ENCODE measurements at places on chromosomes 12 and 14.

GRCh38 chr14:88590173-88590572, 27.3 kb downstream of the ZC3H14 start:
- no peak for DNase-seq

- DNase-seq = no peak
These were observed 291.1 kb downstream of the SYT1 start for GRCh38 chr12:79155683-79156082.

- DNase-seq = no peak
These were observed 39.9 kb downstream of the VEZT start for GRCh38 chr12:95257541-95257940.

DNA sequence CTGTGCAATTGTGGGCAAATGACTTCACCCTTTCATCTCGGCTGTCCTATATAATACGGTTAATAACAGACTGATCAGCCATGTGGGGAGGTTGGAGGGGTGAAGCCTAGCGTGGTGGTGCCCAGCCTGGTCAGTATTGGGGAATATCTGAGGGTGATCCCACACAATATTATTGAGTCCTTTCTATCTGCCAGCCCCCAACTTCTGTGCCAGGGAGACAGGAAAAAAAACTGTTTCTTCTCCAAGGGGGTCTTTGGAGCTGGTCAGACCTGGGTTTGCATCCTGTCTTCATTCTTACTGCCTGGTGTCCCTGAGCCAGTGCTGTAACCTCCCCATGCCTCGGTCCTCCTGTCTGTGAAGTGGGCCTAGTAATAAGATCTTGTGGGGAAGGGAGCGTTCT, 6.5 kb downstream of the CYP46A1 start:
- no peak for DNase-seq

DNA sequence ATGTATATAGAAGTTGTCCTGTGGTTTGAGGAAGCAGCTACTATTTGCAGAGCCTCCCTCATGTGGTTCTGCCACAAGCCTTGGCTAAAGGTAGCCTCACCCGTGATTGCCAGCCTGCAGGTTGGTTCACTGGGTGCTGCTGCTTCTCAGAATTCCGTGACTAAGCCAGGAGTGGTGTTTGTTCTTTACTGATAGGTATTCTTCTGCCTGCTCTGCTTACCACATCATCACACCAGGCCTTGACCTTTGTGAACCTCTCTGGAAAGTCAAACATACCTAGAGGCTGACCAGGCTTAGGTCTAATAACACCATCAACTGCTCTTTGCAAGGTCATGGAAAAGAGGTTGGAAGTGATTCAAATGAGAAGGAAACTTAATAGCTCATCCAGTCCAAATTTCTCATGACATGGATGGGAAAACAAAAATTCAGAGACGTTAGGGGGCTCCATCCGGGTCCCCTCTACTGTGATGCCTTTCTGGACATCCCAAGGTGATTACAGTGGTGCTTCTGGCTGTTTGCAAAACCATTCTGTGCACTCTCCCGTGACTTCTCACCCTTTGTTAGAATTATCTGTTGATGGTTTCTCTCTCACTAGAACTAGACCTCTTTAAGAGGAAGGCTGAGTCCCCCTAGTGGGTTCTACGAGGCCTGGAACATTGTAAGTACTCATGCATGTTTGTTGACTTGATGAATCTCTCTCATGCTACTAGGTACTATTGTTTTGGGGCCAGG, 8.5 kb upstream of the SOCS2 start:
- DNase-seq = no peak
